ENCODE measurements at places on chromosomes 2 and 18.

DNA sequence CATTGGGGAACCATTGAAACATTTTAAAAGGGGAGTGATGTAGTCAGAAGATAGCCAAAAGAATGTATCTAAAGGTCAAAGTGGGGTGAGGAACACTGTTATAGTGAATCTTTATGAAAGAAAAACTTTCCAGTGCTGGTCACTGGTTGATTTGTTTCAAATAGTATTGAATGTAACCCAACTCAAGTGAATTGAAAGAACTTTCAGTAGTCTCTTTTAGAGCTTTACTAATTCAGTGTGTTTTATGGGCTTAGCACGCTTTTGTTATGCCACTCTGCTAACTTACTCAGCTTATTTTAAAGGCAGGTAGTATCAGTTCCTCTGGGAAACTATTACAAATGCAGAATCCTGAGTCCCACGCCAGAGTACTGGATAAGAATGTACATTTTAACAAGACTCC is 57.3 kb downstream of the GTF2A1L start:
- no peak for DNase-seq

DNA sequence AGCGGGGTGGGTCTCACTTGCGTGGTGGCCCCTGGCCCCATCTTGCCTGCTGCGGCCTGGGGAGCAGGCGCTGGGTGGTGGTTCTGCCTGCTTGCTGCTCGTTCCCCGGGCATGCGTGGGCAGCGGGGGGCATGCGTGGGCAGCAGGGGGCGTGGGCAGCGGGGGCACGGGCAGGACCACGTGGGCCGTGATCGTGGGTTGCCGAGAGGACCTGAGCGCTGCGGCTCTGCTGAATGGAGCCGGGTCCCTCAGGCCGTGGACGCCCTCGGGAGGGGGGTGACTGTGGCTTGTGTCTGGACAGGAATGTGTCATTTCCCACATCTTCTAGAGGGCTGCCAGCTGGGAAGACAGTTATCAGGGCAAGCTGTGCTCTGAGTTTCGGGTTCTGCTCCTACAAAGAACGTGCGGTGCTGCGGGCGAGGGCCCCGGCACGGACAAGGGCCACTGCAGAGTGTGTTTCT is 8.3 kb upstream of the GAL3ST2 start:
- no peak for DNase-seq

DNA sequence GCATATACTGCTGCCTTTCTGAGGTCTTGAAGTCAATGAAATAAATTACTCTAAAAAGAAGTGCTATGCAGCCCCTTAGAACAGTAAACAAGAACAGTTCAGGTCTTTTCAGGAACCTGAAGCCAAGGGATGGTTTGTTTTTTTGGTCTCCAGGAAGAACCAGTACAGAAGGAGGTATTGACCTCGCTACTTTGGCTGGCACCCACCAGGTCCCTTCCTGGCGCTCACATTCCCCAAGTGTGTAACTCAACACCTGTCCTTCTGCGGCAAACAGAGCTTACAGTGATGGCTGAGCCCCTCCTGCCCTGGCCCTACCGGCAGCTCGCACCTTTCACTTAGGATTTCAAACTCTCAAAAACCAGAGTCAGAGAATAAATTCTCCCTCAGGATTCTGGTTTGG is 51.9 kb downstream of the SETBP1 start:
- DNase-seq: no peak

- DNase-seq: no peak
Observed at GRCh38 chr2:24247592-24247991, 72.7 kb downstream of the FAM228A start.

DNA sequence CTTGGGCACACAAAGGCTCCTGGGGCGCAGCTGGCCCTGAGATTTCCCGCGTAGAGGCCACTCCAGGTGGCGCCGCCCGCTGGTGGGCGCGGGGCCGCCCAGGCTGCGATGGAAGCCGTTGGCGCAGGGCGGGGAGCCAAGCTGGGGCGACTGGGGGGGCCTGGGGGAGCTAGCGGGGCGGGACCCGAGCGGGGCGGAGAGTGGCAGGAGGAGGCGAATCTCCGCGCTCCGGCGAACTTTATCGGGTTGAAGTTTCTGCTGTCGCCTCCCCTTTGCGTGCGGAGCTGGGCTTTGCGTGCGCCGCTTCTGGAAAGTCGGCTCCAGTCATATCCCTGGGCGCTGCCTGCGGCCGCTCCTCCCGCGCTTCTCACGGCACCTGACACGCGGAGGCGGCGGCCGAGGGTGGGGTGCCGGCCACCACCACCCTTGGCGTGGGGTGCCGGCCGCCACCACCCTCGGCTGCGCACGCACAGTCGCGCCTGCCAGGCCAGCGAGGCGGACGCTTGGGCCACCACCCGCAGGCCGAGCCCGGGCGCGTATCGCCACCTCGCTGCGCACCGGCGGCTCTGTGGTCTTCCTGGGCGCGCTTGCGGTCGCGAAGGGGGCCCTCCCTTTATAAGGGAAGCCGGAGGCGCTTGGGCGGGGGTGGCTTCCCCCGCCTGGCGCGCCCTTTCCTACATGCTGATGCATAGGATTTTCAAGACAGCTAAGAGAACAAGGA is 919 bp upstream of the CYP1B1 start:
- DNase-seq: peak; percentile 64

DNA sequence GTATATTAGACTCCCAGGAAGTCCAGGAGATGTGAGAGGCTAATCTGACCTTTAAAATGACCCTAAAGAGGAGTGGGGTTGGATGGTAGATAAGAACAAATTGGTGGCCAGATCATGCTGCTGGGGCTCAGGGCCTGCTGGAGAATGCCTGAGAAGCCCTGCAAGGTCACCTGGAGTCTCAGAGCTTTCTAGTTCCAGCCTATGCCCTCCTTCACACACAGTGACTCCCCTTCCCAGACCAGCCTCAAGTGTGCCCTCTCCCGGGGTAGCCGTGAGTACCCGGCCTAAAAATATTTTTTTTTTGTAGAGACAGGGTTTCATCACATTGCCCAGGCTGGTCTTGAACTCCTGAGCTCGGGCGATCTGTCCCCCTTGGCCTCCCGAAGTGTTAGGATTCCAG is 44.2 kb upstream of the FZD5 start:
- no peak for DNase-seq

DNA sequence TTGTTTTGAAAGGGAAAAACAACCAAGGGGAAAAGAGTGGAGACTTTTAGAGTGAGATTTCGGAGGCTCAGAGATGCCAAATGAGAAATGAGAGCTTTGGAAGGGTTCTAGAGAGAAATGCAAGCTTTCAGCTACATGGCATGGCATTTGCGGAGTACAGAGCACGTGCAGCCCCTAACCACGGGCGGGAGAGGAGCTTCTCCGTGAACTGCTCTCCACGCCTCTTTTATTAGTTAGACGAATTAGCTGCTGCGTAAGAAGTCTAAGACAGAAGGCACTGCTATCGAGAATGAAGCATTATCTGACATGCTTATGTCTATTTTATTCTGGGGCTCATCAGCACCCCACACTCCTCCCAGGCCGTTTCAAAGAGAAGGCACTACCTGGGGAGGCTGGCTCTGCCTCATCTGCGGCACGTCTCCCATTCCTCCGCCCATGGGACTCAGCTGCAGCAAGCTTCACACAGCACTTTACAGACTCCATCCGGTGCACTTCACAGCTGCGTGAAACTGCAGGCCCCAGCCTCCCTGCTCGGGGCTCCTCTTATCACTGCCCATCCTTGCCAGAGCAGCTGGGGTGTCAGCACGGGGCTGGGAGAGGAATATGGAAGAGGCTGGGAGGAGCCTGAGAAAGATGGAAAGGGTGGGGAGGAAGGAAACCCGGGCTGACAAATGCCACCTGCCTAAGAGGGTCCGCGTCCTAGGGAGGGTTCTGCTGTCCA is 207.3 kb upstream of the APCDD1 start:
- DNase-seq: no peak

- DNase-seq: no peak
Observed at GRCh38 chr2:191836471-191836852, 10.4 kb downstream of the CAVIN2 start.

All from inflammatory macrophage treated with lipopolysaccharide for 1 hour (primary cell).